Stimulated activated CD4-positive, alpha-beta T cell treated with anti-CD3 and anti-CD28 coated beads, Interleukin-4, amount 100 ng/mL, for 1 hour (primary cell): ENCODE measurements at places on chromosomes 7 and 10.
A peak's percentile ranks its signal among the peaks of the same experiment; 100 is the strongest.

GRCh38 chr7:67463316-67463715, 466.7 kb downstream of the TYW1 start:
- no peak for DNase-seq

DNA sequence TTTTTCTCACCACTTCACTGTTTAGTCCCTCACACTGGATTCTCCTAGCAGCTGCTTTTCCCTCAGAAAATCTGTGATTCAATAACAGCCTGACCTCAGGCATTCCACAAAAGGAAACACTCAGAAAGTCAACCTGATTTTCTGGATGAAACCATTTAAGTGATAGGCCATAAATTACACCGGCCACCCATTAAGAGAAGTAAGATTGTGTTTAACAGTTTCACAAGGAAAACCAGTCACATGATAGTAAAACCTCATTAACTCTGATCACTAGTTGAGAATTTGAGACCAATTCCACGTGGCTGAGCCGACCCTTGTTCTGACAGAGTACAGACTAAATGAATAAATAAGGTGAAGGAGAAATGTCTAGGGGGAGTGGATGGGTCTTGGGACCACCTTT, 7.7 kb downstream of the GRM8 start:
- no peak for DNase-seq

DNA sequence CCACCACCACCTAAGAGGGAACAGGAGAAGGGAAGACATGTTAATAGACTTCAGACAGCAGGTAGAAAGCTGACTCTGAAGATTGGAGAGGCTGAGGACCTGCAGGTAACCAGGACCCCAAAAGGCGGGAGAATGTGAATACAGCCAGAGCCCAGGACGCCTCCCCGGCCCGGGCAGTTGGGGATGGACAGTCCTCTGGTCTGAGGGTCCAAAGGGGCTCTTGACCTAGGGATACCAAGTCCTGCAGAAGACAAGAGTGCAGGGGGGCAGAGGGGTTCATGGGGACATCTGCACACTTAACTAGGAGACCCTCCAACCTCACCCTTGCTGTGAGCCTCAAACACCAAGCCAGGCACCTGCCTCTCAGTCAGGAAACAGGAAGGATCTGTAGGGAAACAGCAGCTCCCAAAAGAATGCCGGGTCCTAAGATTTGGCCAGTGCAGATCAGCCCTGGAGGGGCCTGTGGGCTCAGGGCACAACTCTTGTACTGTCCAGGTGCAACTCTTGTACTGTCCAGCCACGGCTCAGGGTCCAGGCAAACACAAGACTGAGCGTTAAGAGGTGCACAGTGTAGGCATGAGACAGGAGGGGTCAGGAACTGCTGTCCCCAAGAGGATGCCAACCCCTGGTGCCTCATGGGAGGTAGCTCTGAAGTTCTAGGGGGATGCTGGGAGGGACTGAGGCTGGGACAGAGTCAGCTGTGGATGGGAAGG, 2.3 kb upstream of the STK32C start:
- no peak for DNase-seq

- DNase-seq = no peak
Observed at GRCh38 chr10:5927306-5927705, 37.3 kb downstream of the FBH1 start.

DNA sequence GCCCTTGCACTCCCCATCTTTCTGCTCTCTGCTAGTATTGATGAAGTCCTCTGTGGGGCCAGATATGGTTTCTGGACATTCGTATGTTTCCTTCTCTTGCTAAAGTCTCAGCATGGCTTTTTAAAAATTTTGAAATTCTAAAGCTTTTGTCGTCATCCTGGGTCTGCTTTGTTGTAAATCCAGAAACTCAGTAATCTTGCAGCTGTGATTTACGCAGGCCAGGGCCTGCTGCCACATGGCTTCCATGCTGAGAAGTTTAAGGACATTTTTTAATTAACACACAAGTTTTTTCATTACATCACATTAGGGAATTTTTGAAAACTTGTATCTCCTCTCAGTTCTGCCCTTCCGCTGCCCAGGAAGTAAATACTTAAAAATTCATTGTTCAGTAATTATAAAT, 686.1 kb upstream of the IGFBP3 start:
- no peak for DNase-seq

GRCh38 chr10:91829268-91829667, 31.0 kb downstream of the TNKS2 start:
- DNase-seq = no peak

DNA sequence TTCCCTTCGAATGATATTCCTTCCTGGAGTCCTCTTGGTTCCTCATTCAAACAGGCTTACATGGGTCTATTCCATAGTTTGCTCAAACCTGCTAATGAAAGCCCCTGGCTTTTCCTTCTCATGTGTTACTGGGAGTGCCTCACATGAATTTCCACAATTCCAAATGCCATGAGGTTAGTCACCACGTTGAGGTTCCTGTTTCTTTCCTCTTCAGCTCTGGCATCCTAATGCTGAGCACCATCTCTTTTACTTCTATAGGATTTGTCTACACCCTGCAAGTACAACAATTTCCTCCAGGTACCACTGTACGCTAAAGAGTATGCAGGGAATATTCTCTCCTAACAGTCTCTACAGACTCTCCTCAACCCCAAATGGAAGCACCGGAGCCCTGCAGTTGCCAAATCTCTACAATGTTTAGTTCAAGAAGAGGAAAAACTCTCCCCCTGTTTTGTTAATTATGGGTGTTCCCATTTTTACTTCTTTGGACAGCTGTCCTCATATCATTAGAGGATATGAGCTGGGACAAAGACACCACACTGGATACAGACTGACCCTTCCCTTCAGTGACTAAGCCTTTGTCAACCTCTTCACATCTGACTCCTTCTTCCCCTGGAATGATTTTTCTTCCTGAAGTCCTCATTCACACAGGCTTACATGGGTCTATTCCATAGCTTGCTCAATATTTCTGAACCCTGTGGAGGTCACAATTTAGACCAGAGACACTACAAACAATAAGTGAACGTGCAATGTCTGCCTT, 145.8 kb upstream of the BET1 start:
- DNase-seq = no peak

DNA sequence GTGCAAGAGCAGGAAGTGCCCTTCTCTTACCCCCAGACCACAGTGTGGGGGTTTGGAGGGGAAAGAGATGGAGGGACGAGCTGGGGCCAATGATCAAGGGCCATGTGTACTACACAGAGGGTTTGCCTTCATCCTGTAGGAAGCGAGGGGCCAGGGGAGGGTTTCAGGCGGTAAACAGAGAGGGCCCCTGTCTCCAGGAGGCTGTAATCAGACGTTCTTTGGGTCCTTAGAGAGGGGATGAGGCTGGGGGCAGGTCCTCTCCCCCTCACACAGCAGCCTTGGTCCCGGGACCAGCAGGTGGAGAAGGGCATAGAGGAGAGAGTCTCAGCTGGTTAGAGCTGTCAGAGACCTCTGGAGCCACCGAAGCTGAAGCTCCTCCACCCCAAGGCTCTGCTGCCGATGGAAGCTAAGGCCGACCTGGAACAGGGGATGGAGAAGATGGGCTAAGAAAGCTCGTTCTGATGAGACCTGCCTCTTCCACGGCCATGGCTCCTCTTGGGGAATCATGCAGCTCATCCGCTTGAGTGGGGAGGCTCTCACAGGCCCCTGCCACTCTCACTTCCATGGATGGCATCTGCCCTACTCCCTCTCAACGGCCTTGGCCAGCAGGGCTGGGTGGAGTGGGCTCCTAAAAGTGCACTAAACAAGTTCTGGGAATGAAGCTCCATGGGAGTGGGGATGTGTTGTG, 3.5 kb downstream of the LOXL4 start:
- DNase-seq = no peak

GRCh38 chr7:13496976-13497375, 492.5 kb downstream of the ETV1 start:
- DNase-seq = no peak

- DNase-seq = no peak
Observed at GRCh38 chr7:91953618-91954017, 13.0 kb downstream of the AKAP9 start.

- DNase-seq = no peak
Observed at GRCh38 chr7:137235434-137235833, 108.1 kb downstream of the PTN start.

GRCh38 chr10:126687121-126687606, 16.7 kb upstream of the C10orf90 start:
- DNase-seq = no peak

GRCh38 chr10:111077785-111078504, 1.1 kb downstream of the ADRA2A start:
- peak; percentile 5 for DNase-seq

DNA sequence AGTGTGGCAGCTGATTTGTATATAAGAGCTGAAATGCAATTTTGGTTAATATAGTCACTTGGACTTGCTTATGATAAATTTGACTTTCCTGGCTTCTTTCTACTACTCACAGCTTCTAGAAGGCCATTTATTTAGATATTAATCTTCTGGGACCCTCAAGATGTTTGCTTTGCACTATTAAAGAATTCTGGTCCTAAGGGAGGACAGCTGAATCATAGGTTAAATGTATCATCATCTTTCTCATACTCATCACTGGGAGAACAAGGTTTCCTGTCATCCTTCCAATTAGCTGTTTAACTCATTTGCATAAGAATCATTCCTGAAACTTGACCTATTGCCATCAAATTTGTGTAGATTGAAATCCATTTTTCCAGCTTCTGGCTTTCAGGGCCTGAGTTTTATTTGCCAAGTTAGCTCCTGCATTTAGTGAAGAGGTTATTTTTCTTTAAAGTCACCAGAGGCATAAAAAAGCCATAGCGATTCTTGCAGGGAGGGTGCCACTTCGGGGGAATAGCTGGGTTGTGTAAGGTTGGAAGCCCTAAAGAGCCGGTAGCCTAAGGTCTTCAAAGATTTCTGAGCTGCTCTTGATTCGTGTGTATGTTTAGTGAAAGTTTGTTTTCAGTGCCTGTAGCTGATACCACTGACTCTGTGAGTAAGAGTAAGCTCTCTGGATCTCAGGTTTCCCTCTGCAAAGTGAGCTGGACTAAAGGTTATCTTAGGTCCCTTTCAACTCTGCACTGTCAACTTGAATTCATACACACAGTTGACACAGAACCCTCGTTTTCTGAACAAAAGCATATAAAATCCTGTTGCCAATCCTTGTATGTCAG, 4.3 kb downstream of the MAP3K8 start:
- no peak for DNase-seq

GRCh38 chr10:78211561-78212051, 177.9 kb downstream of the RPS24 start:
- no peak for DNase-seq

GRCh38 chr7:28484606-28484935, 72.3 kb downstream of the CREB5 start:
- no peak for DNase-seq

- no peak for DNase-seq
Observed at GRCh38 chr10:96306516-96306915, 2.3 kb downstream of the DNTT start.

DNA sequence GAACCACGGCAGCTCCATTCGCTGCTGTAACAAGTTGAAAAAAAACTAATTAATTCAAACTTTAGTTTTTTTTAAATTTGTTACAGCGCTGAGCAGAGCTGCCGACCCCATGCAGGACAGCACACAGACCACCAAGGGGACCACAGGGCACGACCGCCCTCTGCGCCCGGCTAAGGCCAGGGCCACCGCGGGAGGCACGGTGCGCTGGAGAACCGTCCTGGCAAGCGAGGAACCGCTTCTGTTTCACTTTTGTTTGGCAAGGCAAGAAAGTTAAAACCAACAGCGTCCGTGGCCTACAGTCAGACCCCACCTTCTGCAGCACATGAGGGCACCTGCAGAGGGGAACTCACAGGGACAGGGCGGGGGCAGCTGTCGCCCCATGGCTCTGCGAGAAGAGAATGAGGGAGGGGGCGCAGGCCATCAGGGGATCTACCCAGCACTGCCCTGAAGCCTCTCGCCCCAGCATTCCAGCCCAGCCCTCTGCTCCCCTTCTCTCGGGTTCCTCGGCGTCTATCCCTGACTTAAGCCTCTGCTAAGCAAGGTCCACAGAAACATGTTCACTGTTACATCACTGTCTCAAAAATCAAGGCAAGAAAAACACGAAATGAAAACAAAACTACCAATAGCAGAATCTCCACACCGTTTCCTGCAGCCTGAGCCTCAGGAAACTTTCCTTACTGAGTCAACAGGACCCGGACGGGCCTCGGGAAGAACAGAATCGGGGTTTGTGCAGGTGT, 204.4 kb downstream of the DIP2C start:
- no peak for DNase-seq

DNA sequence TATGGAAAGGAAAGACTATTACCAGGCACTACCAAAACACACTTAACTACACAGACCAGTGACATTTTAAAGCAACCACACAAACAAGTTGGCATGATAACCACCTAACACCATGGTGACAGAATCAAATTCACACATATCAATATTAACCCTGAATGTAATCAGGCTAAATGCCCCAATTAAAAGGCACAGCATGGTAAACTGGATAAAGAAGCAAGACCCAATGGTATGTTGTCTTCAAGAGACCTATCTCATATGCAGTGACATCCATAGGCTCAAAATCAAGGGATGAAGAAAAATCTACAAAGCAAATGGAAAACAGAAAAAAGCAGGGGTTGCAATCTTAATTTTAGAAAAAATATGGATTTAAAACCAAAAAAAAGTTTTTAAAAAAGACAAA, 86.0 kb downstream of the SAMD9 start:
- no peak for DNase-seq

- no peak for DNase-seq
Observed at GRCh38 chr10:102283890-102284289, 38.6 kb downstream of the GBF1 start.

- DNase-seq = no peak
Observed at GRCh38 chr7:6430271-6430940, 17.3 kb downstream of the DAGLB start.

GRCh38 chr10:48227213-48227612, 47.3 kb downstream of the FRMPD2 start:
- no peak for DNase-seq

- no peak for DNase-seq
Observed at GRCh38 chr7:103887050-103887449, 102.4 kb downstream of the RELN start.

- DNase-seq = no peak
Observed at GRCh38 chr10:5890452-5890915, 441 bp downstream of the FBH1 start.

DNA sequence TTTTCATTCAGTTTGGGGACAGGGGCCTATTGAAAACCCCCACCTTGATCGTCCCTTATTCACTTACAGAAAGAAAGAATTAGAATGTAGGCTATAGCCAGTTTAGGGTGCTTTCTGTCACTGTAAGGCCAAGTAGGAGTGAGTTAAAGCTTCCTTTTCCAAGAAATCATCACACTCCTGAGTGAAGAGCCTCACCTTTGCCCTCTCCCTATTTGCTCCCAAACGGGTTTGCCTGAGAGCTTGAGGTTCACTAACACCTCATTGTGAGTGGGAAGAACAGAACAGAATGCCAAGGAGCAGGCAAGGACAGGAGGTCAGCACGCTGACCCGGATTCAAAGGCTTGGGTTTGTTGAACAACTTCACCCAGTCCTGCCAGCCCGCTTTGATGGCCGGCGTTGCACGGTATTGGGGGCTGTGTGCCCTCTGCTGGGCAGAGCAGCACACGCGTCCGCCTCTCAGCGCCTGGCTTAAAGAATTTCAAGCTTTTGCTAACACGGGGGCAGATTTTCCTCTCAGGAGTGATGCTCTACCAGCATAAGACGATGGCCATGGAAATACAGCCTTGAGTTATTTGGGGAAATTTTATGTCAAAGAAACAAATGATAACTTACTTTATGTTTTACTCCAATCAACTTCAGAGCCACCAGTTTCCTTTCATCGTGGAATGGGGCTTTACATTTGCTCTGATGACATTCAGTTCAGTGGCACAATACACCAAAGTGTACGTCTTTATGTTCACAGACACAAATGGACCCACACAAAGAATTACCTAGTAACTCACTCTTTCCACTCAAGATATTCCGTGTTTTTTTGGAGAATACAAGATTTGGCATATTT, 470.0 kb downstream of the SUGCT start:
- peak; percentile 10 for DNase-seq

GRCh38 chr10:118547282-118547681, 48.2 kb downstream of the PRLHR start:
- no peak for DNase-seq
